NB4 (cell line): ENCODE measurements at places on chromosomes 4 and X.

- DNase-seq = no peak
Measured at GRCh38 chrX:54171527-54172250, 11.4 kb downstream of the FAM120C start.

GRCh38 chr4:15341733-15342300, 86.0 kb upstream of the C1QTNF7 start:
- DNase-seq = no peak

DNA sequence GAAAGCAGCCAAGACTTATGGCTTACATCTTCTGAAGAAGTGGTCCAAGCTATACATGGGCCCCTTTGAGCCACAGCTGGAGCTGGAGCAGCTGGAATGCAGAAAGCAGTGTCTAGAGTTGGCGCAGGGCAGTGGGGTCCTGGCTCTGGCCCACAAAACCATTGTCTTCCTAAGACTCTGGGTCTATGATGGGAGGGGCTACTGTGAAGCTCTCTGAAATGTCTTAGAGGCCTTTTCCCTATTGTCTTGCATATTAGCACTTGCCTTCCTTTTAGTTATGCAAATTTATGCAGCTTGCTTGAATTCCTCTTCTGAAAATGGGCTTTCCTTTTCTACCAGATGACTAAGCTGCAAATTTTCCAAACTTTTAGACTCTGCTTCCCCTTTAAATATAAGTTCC, 15.3 kb downstream of the NPY1R start:
- no peak for DNase-seq

DNA sequence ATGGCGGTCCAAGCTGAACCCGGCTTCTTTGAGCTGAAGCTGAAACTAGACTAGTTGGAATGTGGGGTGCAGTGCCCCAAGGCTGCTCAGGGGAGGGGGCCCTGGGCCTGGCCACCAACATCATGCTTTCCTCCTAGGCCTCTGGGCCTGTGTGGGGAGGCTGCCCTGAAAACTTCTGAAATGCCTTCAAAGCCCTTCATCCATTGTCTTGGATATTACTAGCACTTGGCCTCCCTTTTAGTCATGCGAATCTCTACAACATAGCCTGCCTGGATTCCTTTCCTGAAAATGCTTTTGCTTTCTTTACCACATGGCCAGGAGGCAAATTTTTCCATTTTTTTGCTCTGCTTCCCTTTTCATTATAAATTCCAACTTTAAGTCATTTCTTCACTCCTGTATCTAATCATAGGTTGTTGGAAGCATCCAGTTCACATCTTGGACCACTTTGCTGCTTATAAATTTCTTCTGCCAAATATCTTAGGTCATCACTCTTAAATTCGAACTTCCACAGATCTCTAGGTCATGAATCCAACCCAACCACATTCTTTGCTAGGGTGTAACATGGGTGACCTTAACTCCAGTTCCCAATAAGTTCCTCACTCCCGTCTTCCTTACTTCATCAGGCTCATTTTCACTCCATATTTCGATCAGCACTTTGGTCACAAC, 103.4 kb downstream of the DDIT4L start:
- DNase-seq = no peak

GRCh38 chr4:26955241-26955640, 94.6 kb downstream of the STIM2 start:
- DNase-seq = no peak

- DNase-seq = no peak
Measured at GRCh38 chrX:105483011-105483410, 262.5 kb upstream of the TEX13A start.

DNA sequence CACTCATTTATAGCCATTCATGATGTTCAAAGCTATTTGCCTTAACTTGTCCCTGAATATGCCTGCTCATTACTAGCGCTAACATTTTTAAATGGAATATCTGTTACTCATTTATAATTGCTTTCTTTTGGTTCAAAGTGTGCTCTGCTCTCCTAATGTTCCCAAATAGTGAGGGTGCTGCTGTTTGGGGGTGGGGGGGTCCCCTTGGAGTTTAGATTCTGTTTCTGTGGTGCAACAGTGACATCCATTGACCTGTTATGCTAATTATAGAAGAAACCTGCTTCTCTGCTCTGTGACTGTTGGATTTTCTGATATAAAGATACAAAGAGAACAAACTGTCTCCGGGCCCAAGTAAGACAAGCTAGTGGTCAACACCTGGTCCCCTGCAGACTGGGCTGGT, 222.4 kb downstream of the SHROOM3 start:
- DNase-seq = no peak

GRCh38 chrX:5791721-5792120, 436.9 kb downstream of the NLGN4X start:
- DNase-seq = peak; percentile 6

GRCh38 chr4:171340258-171340657, 472.9 kb upstream of the GALNTL6 start:
- DNase-seq = no peak

- DNase-seq = peak; percentile 18
Measured at GRCh38 chr4:37767546-37767945, 58.9 kb upstream of the PGM2 start.

DNA sequence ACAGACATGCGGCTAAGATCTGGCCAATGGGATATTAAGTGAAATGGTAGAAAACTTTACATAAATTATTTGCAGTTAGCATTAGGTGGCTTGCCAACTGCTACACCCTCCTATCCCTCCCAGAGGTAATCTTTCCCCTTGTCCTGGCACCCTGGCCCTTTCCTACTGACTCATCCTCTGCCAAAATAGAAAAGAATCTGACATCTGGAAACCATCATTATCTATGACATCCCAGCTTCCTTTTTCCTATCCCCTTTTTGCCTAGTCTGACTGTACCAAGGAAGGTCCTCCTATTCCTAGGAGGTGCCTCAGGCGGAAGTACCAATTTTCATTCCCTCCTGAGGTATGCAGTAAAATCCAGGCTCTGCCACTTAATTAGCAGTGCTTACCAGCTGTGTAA, 163.6 kb upstream of the KLF3 start:
- DNase-seq = no peak

- no peak for DNase-seq
Measured at GRCh38 chr4:81237791-81238190, 22.8 kb upstream of the PRKG2 start.

DNA sequence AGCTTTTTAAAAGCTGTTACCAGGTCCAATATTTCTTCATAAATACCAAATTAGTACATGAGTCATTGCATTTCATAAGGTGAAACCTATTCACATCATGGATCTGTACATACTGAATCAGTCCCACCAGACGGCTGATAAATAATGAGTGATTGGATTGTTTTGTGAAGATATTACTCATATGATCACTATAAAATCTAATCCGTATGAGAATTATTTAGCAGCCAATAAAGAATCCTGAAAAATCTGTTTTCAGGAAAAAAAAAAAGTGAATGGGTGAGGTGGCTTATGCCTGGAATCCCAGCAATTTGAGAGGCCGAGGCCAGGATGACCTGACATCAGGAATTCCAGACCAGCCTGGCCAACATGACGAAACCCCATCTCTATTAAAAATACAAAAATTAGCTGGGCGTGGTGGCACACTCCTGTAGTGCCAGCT, 438.1 kb downstream of the INPP4B start:
- no peak for DNase-seq

GRCh38 chrX:31715675-31716074, 643.8 kb upstream of the FTHL17 start:
- no peak for DNase-seq

DNA sequence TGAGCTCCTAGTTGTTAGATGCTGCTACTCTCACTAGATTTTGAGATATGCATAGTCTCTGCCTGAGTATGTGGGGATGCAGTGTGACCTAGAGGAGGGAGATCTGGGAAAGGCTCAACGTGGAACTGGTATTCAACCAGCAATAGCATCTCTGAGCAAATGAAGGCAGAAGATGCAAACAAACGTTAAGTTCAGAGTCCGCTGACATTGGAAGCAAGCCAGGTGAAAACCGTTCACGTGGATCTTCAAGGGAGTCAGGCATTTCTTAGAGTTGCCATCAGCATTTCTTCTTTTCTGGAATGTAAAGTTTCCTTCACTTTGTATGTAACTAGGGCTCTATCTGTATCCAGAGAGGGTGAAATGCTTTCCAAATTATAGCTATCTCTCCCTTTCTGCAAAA, 59.9 kb downstream of the C4orf51 start:
- no peak for DNase-seq

GRCh38 chr4:71498002-71498401, 159.2 kb downstream of the SLC4A4 start:
- no peak for DNase-seq

GRCh38 chr4:186832906-186833305, 109.2 kb upstream of the FAT1 start:
- DNase-seq = no peak

- DNase-seq = peak; percentile 4
Measured at GRCh38 chr4:145722561-145722960, 42.6 kb downstream of the C4orf51 start.

- DNase-seq = no peak
Measured at GRCh38 chr4:184657144-184657543, 7.6 kb downstream of the PRIMPOL start.

DNA sequence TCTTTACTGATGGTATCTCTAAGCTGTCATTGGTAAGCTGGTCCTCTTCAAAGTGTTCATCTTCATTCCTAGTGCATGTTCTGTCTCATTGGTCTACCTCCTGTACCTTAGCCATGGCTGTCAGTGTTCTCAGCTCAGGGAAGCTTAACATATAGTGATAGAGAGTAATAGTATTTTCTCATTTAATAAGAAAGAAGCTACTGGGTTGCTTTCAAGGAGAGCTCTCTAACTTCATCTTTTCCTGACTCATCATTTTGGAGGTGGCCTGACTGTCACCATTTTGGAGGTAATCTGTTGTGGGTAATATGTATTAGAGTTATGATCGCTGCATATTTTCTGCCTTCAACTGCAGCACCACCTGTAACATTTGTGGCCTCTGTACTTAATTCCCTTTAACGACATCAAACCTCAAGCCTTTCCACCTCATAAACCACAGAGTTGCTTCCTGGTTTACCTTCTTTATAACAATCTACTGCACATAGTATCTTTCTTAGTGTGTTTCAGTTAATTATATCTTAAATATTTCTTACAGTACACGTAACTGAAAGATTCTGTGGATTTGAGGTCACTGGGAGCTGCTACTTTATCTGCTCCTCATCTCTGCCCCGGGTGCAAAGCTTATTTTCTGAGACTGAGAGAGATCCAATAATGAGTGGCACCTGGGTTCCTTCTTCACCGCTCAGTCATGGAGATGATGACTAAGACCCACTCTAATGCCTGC, 474.0 kb upstream of the TECRL start:
- DNase-seq = no peak

DNA sequence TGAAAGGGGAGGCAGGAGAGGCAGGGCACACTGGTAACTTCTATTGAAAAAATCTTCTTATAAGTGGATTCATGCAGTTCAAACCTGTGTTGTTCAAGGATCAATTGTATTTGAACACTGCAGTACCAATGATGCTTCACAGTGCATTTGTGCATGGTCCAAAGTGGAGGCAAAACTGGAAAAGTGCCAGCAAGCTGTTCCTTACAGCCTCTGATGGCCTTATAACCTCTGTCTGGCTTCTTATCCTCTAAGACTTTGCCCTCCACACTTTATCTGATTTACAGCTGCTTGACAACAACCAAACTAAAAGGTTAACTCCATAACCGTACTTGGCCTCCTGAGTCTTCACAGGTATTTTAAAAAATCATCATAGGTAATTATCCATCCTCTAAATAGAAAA, 40.4 kb downstream of the MAGEB17 start:
- no peak for DNase-seq

GRCh38 chr4:146154057-146154456, 21.5 kb upstream of the LSM6 start:
- DNase-seq = no peak

- DNase-seq = no peak
Measured at GRCh38 chrX:43551590-43551989, 104.5 kb upstream of the MAOA start.

DNA sequence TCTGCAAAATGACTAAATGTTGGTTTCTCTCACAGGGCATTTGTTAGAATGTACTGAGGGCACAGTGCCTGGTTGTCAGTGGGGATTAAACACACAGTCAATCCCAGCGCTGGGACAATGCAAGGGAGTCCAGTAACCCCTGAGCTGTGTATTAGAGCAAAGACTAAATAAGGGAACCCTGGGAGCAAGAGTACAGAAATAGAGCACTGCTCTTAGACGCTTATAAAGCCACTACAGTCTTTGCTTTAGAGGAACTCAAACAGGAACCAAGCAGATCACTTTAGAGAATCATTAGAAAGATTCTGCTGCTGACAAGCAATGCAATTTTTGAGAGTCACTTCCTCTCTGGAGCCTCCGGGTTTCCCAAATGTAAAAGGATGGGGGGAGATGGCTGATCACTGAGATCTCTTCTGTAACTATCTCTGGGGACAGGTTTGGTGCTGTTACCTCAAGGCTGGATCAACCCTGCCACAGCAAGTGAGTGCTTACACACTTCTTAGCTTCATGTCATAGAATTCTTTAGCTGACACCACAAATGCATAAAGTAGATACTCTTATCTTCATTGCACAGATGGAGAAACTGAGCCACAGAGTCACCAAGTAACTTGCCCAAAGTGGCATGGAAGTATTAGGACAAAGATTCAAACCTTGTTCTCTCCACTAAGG, 137.8 kb upstream of the CPEB2 start:
- DNase-seq = peak; percentile 21

DNA sequence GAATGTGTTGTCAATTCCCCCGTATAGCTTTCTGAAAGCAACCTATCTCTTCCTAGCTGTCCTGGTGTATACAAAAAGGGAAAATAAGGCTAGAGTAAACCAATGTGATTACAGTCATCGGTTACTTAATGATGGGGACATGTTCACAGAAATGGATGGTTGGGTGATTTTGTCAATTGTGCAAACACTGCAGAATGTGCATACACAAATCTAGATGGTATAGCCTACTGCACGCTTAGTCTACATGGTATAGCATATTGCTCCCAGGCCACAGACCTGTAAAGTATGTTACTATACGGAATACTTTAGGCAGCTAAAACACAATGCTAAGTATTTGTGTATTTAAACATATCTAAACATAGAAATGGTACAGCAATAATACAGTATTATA, 5.1 kb downstream of the DTHD1 start:
- DNase-seq = no peak

DNA sequence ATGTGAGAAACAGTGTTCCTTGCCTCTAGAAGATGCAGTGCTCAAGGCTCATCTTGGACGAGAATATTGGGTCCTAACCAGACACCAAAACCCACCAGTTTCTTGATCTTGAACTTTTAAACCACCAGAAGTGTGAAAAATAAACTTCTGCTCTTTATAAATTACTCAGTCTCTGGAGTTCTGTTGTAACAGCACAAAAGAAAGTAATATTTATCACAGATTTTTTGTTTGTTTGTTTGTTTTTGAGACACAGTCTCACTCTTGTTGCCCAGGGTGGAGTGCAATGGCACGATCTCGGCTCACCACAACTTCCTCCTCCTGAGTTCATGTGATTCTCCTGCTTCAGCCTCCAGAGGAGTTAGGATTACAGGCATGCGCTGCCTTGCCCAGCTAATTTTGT, 371.1 kb upstream of the NDST4 start:
- DNase-seq = no peak

- peak; percentile 0 for DNase-seq
Measured at GRCh38 chrX:82648062-82648461, 860.0 kb upstream of the POU3F4 start.

GRCh38 chr4:122541996-122542395, 78.9 kb downstream of the IL21 start:
- DNase-seq = no peak
